Activated T-helper 2 cell treated with anti-CD3 and anti-CD28 coated beads, Interferon-gamma antibody, Interleukin-2, Interleukin-4, amounts not matched to agents 10 μg/mL and 5 μg/mL and 100 μg/mL, durations not matched to agents 14 hours and 24 hours and 36 hours (primary cell): ENCODE measurements at places on chromosomes 3 and 15. TPM values are rescaled to one million over a fixed set of nuclear protein-coding genes. Genes with fewer than 3 reads are reported as not detected.

GAP43 gene
- not detected in 2 replicates for total RNA-seq

NANOGP8 gene
- total RNA-seq, result not detected in 2 replicates

CHRFAM7A gene
- 2.1 TPM in 1 of 2 replicates, not detected in the other for total RNA-seq

ZBED2 gene
- 543 and 546 TPM in 2 replicates for total RNA-seq

POPDC2 gene
- 0.74 and 0.94 TPM in 2 replicates for total RNA-seq

MUSTN1 gene
- total RNA-seq, result 1.9 and 2.6 TPM in 2 replicates

GOLGA6L10 gene
- total RNA-seq, result 0.71 and 1.0 TPM in 2 replicates

ACP3 gene
- total RNA-seq, result not detected in 2 replicates

IL16 gene
- total RNA-seq, result 42.3 and 42.8 TPM in 2 replicates

SH3GL3 gene
- total RNA-seq, result 0.14 TPM in 1 of 2 replicates, not detected in the other

RTP1 gene
- total RNA-seq, result not detected in 2 replicates

ABI3BP gene
- 0.37 TPM in 1 of 2 replicates, not detected in the other for total RNA-seq

BCHE gene
- not detected in 2 replicates for total RNA-seq

CGNL1 gene
- total RNA-seq, result not detected in 2 replicates

TEX55 gene
- total RNA-seq, result not detected in 2 replicates

ANKRD63 gene
- 0.41 and 0.48 TPM in 2 replicates for total RNA-seq

SELENOK gene
- total RNA-seq, result 73.0 and 81.0 TPM in 2 replicates

NRROS gene
- total RNA-seq, result 51.4 and 53.2 TPM in 2 replicates

SLC12A1 gene
- not detected in 2 replicates for total RNA-seq

XYLB gene
- total RNA-seq, result 8.6 and 11.8 TPM in 2 replicates

FAM107A gene
- total RNA-seq, result not detected in 2 replicates

TM4SF18 gene
- not detected in 2 replicates for total RNA-seq

CFAP91 gene
- not detected in 2 replicates for total RNA-seq

ISLR gene
- total RNA-seq, result not detected in 2 replicates

NOX5 gene
- total RNA-seq, result 0.21 TPM in 1 of 2 replicates, not detected in the other
